ENCODE measurements at places on chromosomes 2 and 18.

GRCh38 chr2:215540658-215541057, 104.8 kb upstream of the FN1 start:
- DNase-seq, result no peak

GRCh38 chr18:34691614-34692013, 18.5 kb upstream of the DTNA start:
- no peak for DNase-seq

DNA sequence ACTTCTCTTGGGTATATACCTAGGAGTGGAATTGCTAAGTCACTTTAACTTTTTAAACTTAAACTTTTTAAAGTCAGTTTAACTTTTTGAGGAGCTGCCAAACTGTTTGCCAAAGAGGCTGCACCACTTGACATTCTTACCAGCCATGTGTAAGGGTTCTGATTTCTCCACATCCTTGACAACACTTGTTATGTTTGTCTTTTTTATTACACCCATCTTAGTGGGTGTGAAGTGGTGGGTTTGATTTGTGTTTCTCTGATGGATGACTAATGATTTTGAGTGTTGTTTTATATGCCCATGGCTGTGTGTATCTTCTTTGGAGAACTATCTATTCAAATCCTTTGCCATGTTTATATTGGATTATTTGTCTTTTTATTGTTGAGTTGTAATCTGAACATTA, 13.6 kb downstream of the ASAP2 start:
- no peak for DNase-seq

DNA sequence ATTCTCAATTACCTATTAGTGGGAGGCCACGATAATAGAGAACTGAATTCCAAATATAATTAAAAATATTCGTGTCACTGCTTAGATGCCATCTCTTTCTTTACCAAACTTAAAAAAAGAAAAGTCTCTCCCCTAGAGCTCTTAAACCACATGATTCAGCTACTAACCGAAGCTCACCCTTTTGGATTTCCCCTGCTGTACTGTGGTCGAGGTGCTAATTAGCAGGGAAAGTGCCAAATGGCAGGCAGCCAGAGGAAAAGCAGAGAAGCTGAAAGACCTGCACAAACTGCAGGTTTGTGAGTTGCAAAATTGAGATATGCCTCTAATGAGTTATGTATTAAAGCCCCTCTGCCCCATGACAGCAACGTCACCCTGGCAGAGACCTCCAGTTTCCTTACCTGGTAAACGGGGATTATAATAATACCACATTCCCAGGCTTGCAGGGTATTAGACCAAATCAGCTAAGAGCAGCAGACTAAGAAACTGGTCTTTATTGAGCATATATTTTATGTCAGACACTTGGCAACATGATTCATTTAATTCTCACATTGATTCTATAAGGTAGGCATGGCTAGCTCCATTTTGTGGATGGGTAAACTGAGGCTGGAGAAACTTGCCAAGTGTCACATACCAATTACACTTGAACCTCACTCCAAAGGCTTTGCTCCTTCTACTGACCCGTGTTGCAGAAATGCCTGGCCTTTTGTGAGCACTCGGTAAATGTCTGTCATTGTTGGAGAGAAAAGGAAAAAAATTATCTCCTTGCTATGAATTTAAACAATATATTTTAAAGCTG, 259.7 kb downstream of the LPIN1 start:
- peak; percentile 51 for DNase-seq

DNA sequence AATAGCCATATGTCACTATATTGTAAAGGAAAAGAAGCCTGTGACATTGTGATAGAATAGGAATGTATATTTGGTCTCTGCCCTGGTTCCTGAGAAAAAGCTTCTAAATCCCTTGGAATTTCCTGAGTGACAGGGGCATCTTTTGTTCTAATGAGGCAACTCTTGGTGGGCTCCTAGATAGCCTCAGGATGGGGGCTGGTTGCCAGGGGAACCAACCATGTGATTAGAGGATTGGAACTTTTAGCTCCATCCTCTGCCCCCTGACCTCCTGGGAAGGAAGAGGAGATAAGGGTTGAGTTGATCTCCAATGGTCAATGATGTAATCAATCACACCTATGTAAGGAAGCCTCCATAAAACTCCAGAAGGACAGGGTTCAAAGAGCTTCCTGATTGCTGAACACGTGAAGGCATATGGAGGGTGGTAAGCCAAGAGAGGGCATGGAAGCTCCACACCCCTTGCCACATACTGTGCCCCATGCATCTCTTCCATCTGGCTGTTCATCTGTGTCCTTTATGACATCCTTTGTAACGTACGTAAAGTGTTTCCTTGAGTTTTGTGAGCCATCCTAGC, 2.9 kb upstream of the ME2 start:
- no peak for DNase-seq
